ENCODE measurements at places on chromosomes 6 and 20. TPM values are rescaled to one million over a fixed set of nuclear protein-coding genes. Genes with fewer than 3 reads are reported as not detected.

Gene ZNF341
- total RNA-seq: 1.5 TPM

Gene TNFRSF6B
- total RNA-seq: 3.4 TPM

Gene AARS2
- total RNA-seq: 14.2 TPM

Gene METTL24
- total RNA-seq: 3.6 TPM

Gene HMGA1
- 38.5 TPM for total RNA-seq

Gene FRS3
- 0.99 TPM for total RNA-seq

Gene EDEM2
- 11.9 TPM for total RNA-seq

Gene PRL
- total RNA-seq: 0.39 TPM

Gene TRIM31
- total RNA-seq: not detected

Gene MYLK4
- total RNA-seq: 1.4 TPM

Gene TGM3
- total RNA-seq: 16.6 TPM

Gene PBOV1
- total RNA-seq: not detected

Gene PLCB4
- 6.8 TPM for total RNA-seq

Gene TSBP1
- total RNA-seq: not detected

Gene CYP21A2
- not detected for total RNA-seq

Gene WFDC5
- total RNA-seq: 5.2 TPM

Gene SPATA2
- total RNA-seq: 2.0 TPM

Gene HEY2
- total RNA-seq: 2.3 TPM

Gene PNPLA1
- total RNA-seq: 4.2 TPM

Gene SRMS
- total RNA-seq: 1.1 TPM

Gene ZNF335
- total RNA-seq: 12.2 TPM

Gene FERMT1
- total RNA-seq: 8.2 TPM
